Activated CD8-positive, alpha-beta memory T cell treated with anti-CD3 and anti-CD28 coated beads, Interleukin-2, amount 10 ng/mL, durations not matched to agents 7 days and 5 days (primary cell): ENCODE measurements at places on chromosomes 7 and 10.

DNA sequence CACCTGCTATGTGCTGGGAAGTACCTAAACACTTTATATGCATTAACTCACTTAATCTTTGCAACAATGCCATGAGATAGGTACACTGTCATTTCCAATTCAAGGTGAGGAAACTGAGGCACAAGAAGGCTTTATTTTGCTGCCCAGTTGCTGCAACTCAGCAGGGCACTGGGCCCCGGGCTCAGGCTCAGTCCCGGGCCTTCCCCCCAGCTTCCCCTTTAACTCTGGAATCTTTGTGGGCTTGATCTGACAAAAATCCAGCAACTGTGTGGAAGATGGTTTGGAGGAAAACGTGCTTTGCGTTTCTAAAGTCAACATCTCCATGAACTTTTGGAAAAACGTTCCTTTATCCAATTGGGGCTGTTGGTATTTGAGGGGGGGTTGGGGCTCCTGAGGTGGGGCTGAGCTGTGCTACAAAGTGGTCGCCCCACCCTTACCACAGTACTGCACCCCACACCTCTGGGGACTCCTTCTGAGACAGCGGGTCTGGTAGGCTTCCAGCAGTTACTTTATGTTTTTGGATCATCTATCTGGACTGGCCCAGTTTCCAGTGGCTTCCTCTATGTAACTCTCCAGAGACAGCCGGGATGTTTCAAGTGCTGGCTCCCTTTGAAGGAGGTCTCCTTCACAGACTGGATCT is 40.5 kb upstream of the CAMK1D start:
- DNase-seq, result no peak

- DNase-seq, result no peak
Measured at GRCh38 chr7:12864470-12865046, 177.1 kb downstream of the ARL4A start.

- DNase-seq, result no peak
Measured at GRCh38 chr7:89001306-89001705, 205.8 kb upstream of the TEX47 start.

- DNase-seq, result no peak
Measured at GRCh38 chr7:98500764-98501163, 99.9 kb upstream of the BAIAP2L1 start.

GRCh38 chr7:831596-832166 is 595 bp upstream of the SUN1 start:
- DNase-seq, result no peak

DNA sequence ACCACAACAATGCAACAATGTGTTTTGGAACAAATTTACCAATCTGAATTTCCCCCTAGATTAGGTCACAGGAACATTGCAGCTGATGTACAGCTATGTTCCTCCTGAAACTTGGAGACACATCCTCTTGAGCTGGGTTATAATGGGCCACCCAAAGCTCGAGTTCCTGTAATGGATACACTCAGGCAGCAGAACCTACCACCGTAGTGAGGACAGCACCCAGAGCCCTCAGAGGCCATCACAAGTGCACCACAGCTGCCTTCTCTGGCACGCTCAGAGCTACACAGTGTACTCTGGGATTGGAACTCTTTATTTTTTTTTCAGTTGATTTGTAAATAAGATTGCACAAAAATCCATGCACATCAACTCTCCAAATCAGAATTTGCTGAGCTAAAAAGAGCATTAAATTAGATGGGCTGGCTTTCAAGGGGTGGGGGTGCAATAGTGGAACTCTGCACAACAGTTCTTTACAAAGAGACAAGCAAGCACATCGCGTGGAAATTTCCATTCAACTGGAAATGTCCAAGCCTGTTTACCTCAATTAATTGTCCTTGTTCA is 56.7 kb downstream of the EGFR start:
- no peak for DNase-seq

- DNase-seq, result no peak
Measured at GRCh38 chr7:30656006-30656957, 26.0 kb downstream of the CRHR2 start.

DNA sequence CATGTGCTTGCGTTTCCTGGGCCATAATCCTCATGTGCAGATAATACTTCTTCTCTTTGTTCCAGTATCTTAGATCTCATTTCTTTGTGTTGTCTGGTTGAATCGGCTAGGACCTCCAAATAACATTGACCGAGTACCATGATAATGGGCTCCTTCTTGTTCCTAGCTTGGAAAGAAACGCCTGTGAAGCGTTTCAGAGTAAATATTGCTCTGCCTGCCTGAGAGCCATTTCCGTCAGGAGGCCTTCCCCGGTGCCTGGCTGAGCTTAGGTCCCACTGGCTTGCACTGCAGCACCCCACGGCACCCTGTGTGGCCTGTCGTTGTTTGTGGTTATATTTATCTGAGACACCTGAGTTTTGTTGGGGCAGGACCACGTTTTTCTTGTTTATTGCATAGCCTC is 17.7 kb downstream of the FOXK1 start:
- DNase-seq, result no peak

- no peak for DNase-seq
Measured at GRCh38 chr10:80433134-80433533, 21.0 kb upstream of the TSPAN14 start.

GRCh38 chr10:103709341-103709920 is 145.9 kb downstream of the SH3PXD2A start:
- no peak for DNase-seq

DNA sequence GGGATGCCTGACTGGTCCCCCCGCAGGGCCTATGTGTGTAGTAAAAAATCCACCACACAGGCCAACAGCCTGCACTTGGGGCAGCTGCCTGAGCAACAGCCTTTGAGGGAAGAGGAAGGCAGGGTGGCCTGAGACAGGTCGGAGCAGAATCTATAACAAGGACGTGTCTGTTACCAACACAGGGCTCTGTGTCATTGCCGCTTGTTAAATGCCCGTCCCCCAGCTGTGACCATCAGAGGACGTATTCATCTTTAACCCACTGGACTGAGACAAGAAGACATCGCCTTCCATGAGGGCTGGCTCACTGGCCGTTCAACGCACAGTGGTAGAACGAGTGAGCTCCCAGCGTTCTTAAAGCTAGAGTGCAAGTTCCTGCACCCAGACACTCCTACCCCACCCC is 7.8 kb downstream of the PDIA4 start:
- DNase-seq, result no peak

DNA sequence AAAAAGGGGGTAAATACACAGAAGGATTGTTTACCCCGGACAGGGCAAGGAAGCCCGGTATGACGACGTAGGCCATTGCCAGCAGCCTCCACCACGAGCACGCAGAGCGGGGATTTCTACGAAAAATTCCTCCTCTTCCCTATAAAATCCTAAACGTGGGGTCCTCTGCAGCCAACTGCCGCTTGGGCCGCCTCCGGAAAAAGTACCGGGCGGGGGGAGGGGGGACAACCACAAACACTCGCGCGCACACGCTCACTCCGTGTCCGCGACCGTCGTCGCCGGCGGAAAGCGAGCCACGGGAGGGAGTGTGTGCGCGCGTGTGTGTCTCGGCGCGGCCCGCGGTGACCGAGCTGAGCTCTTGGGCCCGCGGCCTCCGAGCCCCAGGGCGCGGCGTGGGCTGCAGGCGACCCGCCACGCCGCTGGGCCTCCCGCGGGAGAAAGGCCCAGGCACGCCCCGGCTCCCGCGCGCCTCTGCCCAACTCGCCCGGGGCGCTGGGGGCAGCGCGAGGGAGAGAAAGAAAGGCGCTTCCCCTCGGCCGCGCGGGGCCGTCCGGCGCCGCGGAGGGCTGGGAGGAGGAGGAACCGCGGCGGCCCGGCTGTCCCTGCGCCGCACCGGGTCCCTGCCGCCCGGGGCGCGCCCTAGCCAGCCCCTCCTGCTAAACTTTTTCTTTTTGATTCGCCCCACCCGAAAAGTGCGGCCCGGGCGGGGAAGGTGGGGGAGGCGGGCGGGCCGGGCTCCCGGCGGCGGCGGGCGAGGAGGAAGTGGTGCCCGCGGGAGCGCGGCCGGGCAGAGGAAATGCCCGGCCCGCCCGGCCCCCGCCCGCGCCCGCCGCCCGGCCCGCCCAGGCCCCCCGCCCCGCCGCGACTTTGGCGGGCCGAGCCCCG is 1.5 kb downstream of the CTBP2 start:
- no peak for DNase-seq

- no peak for DNase-seq
Measured at GRCh38 chr10:124074501-124075109, 18.8 kb downstream of the CHST15 start.

- DNase-seq, result no peak
Measured at GRCh38 chr10:35025916-35026315, 64.2 kb downstream of the CUL2 start.

DNA sequence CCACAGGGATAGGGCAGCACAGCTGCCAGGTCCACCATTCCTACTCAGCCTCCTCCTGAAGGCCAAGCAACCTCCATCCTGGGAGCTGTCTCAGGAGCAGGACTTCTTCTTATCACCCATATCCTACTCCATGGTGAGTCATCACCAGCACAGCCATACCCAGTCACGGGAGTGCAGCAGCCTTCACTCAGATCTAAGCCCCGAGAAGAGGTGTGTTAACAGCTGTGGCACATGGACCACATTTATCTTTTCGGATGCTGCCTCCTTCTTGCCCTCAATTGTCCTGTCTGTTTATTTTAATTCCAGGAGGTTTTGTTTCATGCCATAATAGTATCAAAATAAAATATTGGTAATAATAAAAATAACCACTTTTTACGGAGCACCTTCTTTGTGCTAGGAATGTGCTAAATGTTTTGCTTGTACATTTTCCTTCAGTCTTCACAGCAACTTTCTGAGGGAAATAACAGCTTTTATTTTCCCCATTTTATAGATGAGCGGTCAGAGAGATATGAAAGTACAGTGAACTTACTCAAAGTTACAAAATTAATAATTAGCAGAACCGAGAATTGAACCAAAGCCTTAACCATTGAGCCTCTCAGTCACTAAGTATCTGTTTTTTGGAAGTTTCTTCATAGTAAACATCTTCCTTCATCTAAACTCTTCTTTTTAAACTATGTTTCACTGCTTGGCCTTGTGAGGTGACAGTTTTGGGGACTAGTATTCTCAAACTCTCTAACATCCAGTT is 2.5 kb upstream of the KEL start:
- DNase-seq, result no peak

GRCh38 chr7:65239707-65240352 is 133.8 kb upstream of the ZNF92 start:
- DNase-seq, result no peak

DNA sequence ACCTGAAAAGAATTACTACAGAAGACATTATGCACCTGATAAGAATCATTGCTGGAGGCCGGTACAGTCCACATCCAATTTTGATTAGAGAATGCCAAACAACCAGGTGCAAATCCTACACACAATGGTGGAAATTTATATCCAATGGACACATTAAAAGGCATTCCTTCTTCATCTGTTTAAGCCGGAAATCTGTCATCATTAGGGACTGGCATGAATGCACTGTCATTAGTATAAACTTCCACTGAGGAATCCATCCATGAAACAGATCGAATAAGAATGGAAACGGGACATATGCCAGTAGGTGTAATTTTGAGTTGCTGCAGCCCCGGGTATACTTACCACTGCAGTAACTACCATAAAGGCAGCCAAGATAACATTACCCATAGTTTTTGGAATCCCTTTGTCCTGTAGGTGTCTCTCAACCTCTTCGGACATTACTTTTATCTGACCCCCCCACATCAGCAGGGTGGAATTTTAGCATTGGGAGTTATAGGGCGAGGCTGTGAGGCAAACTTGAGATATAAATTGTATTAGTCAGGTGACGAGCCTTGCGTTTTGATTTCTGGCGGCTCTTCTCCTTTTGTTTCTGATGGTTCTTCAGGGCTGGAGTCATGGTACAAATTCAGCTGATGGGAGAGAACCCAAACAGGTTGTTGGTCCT is 36.5 kb upstream of the AKR1C2 start:
- no peak for DNase-seq

GRCh38 chr7:44103566-44103922 is 601 bp upstream of the AEBP1 start:
- DNase-seq, result no peak

DNA sequence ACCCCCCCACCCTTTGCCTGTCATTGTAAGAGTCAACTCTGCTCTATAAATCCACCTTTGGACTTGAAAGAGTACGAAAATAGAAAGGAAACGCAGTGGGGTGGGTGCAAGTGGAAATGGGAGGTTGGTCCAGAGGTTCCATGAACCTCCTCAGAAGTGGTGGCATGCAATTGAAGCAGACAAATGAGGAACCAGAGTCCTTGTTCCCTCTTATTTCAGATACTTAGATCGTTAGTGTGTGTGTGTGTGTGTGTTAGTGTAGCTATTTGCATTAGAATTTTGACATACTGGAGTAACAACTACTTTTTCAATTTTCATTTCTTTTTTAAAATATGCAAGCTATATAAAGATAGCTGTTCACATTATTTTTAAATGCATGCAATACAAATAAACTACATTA is 18.1 kb upstream of the TFAM start:
- DNase-seq, result no peak

- DNase-seq, result no peak
Measured at GRCh38 chr7:92423710-92424131, 23.6 kb upstream of the GATAD1 start.
